ENCODE measurements at places on chromosomes 3 and 15.

DNA sequence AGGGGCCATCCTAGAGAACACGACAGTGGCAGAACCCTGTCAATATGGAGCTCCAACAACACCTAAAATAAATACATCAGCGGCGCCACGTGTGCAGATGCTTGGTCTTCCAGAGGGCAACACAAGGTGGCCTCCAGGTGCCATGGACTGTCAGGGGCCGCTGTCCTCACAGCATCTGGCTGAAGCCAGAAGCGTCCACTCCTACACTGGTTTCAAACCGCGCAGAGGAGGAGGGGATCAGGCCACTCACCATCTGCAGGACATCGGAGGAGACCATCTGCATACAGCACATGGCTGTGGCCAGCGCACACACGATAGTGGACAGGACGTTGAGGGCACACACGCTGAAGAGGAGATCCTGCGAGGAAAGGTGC lies 118.2 kb downstream of the NSMCE3 start:
- no peak for DNase-seq

DNA sequence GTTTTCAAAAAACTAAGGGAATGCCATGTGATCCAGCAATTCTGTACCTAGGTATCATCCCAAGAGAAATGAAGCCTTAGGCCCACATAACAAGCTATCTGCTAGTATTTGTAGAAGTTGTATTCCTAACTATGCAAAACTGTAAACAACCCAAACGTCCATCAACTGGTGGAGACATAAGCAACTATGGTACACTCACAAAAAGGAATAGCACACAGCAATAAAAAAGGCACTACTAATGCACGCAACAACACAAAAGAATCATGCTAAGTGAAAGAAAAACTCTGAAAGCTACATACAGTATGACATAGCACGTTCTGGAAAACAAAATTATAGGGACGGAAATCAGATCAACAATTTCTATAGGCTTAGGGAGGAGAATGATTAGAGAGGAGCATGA lies 15.3 kb downstream of the USP50 start:
- DNase-seq: no peak

- DNase-seq: no peak
These were observed 26.8 kb upstream of the THBS1 start for GRCh38 chr15:39553947-39554693.

DNA sequence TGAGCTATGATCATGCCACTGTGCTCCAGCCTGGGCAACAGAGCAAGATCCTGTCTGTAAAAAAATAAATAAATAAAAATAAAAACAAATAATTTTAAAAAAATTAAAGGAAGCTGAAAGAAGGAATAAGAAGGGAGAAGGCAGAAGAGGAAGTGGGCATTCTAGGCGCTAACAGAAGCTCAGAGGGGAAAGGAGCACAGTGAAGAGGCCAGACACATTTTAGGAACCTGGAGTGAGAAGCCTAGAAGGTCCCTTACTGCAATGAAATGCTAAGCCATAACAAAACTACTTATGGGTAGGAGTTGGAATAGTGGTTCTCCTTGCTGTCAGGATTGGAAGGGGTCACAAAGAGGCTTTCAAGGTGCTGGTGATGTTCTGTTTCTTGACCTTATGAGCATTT lies 64.0 kb downstream of the ITGB5 start:
- no peak for DNase-seq

Data from DND-41 (cell line).